ENCODE measurements at places on chromosomes 6 and 20. TPM values are rescaled to one million over a fixed set of nuclear protein-coding genes. Genes with fewer than 3 reads are reported as not detected.
A peak's percentile ranks its signal among the peaks of the same experiment; 100 is the strongest.

Gene TRIM40
- total RNA-seq, result not detected

Gene CEBPB
- 166 TPM for total RNA-seq

GRCh38 chr6:7381092-7381491, 8.4 kb downstream of the CAGE1 start:
- no peak overlapping the region for H3K27ac ChIP-seq
- H3K4me3 ChIP-seq, result no peak overlapping the region
- no peak for DNase-seq
- H3K36me3 ChIP-seq, result no peaks in the 10 kb centered on the region
- no peaks in the 10 kb centered on the region for H3K4me1 ChIP-seq

DNA sequence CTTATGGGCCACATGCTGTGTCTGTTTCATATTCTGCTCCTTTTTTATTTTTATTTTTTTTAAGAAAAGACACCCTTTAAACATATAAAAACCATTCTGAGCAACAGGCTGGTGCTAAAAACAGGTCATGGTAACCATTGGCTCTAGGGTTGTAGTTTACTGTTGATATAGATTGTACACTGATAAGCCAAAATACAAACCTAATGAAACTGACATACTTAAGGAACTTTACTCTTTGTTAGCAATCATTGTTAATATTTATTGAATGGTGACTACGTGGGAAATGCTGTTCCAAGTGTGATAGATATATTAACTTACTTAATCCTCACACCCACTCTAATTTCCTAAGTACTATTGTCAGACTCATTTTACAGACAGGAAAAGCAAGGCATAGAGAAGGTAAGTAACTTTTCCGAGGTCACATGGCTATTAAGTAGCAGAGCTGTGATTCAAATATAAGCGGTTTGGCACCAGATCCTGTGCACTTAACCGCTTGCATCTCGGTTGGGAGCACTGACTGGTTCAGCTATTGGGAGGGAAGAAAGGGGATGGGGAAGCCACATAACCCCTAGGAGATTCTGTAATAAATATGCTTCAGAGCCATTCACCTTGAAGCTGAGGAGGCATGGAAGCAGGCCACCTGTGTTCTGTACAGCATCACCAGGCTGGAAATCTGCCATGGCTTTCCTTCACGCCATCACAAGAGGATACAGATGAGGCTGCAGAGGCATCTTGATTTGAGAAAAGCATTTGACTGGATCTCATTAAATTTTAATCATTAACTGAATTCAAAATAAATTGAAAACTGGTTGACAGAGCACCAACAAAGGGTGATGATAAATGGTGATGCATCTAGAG, 4.9 kb downstream of the TRAF3IP2 start:
- H3K36me3 ChIP-seq, result no peaks in the 10 kb centered on the region
- H3K4me3 ChIP-seq, result no peak overlapping the region
- H3K4me1 ChIP-seq, result peaks cover 66% of the 10 kb centered on the region

DNA sequence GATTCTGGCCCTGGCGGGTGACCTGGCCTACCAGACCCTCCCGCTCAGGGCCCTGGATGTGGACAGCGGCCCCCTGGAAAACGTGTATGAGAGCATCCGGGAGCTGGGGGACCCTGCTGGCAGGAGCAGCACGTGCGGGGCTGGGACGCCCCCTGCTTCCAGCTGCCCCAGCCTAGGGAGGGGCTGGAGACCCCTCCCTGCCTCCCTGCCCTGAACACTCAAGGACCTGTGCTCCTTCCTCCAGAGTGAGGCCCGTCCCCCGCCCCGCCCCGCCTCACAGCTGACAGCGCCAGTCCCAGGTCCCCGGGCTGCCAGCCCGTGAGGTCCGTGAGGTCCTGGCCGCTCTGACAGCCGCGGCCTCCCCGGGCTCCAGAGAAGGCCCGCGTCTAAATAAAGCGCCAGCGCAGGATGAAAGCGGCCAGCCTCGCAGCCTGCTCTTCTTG, 868 bp upstream of the SLC2A4RG start:
- H3K4me3 ChIP-seq, result peak overlapping the region; percentile 11
- peak overlapping the region; percentile 84 for H3K27ac ChIP-seq
- H3K27me3 ChIP-seq, result no peaks in the 10 kb centered on the region
- peak; percentile 75 for DNase-seq
- peaks cover 7% of the 10 kb centered on the region for H3K36me3 ChIP-seq

- no peaks in the 10 kb centered on the region for H3K4me1 ChIP-seq
- H3K27me3 ChIP-seq, result no peaks in the 10 kb centered on the region
- H3K27ac ChIP-seq, result no peak overlapping the region
- H3K4me3 ChIP-seq, result no peak overlapping the region
Observed at GRCh38 chr6:138417493-138418117, 13.6 kb downstream of the HEBP2 start.

GRCh38 chr6:158279615-158280014, 32.6 kb upstream of the TULP4 start:
- H3K36me3 ChIP-seq, result no peaks in the 10 kb centered on the region
- H3K27me3 ChIP-seq, result no peaks in the 10 kb centered on the region
- no peak overlapping the region for H3K4me3 ChIP-seq
- H3K27ac ChIP-seq, result no peak overlapping the region
- DNase-seq, result no peak

DNA sequence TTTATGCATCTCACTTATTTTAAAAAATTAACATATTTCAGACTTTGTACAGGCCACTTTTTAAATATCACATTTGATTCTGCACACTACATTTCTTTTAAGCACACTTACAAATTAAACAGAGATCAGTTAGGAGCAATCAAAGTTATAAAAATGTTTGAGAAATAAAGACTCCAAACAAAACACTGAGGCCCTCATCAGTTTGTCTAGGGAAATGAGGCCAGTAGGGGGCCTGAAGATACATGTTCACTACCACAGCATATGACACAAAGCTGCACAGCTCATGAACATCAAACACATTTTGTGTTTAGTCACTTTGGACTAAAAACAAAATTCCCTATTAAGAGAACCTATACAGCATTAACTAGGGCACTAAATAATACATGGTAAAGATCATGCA, 180.5 kb downstream of the PDE7B start:
- H3K27ac ChIP-seq, result no peak overlapping the region
- no peaks in the 10 kb centered on the region for H3K36me3 ChIP-seq
- no peak overlapping the region for H3K4me3 ChIP-seq
- peaks cover 4% of the 10 kb centered on the region for H3K4me1 ChIP-seq

GRCh38 chr6:6695625-6696276, 107.2 kb downstream of the LY86 start:
- no peaks in the 10 kb centered on the region for H3K36me3 ChIP-seq
- no peak overlapping the region for H3K4me3 ChIP-seq
- H3K27ac ChIP-seq, result peak overlapping the region; percentile 75
- peaks cover 47% of the 10 kb centered on the region for H3K4me1 ChIP-seq
- no peaks in the 10 kb centered on the region for H3K27me3 ChIP-seq

- no peak overlapping the region for H3K27ac ChIP-seq
- no peaks in the 10 kb centered on the region for H3K36me3 ChIP-seq
- DNase-seq, result no peak
- H3K27me3 ChIP-seq, result no peaks in the 10 kb centered on the region
Observed at GRCh38 chr20:32804817-32805216, 14.9 kb upstream of the MAPRE1 start.

Gene CNR1
- total RNA-seq, result 16.6 TPM
